Fibroblast of skin of scalp (primary cell): ENCODE measurements at places on chromosomes 16 and 17.

- no peak for DNase-seq
Observed at GRCh38 chr16:2585651-2586081, 47.8 kb downstream of the PDPK1 start.

DNA sequence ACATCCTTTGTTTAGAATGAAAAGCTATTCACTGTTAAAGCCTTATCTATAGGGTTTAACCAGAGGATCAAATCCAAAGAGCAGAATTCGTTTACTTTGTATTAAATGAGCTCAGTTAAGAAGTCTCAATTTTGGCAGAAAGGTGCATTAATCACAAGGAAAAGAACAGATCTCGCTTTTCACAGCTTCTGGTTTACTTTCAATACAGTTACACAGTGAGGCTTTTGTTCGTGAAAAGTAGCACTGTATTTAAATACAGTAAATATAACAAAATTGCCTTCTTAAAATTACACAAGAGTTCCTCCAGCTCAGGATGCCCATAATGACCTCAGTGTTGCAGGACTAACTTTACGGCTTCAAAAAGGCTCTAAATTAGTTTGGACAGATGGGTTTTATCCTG, 669.1 kb upstream of the SALL1 start:
- no peak for DNase-seq

DNA sequence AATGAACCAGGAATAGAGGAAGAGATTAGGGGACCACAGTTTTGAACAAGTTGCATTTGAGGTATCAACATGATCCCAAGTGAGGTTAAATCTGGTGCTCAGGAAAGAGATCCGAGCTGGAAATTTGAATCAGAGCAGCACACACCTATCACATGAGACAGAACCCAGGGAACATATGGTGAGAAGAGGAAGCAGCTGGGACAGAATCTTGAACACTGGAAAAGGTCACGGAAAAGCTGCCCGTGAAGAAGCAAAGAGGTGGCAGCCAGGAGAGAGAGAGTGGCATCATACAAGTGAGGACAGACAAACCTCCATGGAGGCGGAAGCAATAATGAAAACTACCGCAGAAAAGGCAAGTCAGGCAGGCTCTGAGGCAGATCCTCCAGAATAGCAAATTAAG, 36.1 kb downstream of the USP31 start:
- no peak for DNase-seq

DNA sequence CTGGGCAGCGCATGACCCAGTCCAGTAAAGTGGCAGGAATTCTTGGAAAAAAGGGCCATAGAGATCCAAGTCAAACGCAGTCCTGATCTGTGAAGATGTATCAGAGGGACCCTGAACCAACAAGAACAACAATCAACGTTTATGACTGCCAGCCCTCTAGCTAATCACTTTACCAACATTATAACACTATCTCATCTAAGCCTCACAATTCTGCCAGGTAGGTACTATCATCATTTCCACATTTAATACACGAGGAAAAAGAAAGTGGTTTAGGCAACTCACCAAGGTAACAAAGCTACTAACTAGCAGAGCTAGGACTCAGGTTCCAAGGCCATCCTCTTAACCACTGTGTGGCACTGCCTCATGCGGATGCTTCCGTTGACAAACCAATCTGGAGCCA, 28.1 kb downstream of the TEX2 start:
- DNase-seq, result no peak

DNA sequence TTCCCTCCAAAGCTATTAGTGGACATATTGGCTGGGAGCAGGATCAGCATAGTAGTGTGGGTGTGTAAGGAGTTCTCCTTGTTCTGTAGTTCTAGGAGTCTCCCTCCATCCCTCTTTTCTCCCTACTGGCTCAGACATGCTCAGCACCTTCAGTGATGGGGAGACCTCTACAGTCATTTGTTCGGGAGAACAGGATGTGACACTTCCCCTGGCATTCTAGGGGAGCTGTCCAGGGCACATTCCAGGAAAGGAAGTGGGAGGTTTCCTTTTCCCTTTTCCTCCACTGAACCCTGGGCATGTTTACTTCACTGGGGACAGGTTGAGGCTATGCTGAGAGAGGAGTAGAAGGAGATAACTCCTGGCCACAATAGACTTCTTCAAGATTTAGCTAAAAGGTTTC, 86.5 kb downstream of the MYH13 start:
- no peak for DNase-seq

DNA sequence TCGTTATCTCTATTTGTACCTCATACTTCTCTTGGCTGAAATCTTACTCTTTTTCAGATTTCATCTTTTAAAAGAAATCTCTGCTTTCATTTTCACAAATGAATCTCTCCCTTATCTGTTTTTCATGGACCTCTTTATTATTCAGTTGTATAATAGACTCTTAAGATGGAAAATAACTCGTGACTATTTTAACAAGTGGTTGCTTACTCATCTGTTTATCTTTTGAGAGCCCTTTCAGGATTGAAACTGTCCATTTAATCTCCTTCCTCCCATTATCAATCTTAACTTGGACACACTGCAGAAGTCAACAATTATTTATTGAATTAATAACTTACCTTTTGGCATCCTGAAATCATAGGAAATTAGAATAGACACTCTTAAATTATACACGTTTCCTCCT, 68.8 kb downstream of the ABCA8 start:
- no peak for DNase-seq

DNA sequence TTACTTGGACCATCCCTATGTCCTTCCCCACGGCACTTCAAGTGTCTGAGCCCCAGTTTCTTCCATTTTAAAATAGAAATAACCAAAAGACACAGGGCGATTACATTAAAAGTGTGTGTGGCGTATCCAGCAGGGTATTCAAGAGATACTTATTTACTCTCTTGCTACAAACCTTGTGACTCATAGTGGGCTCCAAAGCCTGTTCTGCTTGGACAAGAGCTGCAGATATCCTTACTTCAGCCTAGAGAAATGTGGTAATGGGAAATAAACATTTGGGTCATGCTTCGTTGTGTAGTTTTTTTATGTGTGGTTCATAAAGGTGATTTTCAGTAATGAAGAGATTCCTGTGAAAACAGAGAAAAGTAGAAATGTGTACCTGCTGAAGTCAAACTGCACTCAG, 288.9 kb upstream of the CDH11 start:
- DNase-seq, result no peak

DNA sequence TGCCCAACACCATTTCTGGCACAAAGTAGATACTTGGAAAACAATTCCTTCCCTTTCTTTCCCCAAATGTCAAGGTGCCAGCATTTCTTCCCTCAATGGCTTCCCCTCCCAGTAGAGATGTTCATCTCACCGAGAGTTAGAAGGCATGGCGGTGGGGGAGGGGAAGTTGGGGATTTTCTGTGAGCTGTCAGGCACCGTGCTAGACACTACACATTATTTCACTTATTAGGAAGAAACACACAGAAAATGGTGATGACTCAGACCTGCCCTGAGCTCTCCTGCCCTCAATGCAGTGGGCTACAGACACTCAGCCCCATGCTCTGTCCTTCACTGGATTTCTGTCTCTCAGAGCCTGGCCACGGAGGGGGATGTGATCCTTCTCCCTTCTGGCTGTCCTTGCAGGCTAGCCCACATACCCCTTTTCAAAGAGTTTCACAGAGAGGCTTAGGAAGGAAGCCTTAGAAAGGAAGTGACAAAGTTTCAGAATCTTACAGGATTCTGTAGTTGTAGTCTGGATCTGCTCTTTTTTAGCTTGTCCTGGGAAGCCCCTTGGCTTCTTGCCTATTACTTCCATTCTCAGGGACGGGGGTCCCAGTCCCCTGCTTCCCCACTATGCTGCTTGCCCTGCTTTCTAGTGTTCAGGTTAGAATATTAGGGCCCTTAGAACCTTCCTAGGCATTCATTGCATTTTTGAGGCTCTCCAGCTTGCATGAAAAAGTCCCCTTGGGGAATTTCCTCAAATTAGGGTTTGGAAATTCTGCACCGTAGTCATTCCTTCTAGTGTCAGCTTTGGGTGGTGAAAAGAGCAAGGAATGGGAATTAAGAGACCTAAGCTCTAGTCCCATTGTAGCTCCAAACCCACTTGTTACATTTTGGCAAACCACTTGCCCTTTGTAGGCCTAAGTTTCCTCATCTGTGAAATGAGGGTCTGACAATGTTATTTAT, 12.2 kb upstream of the CCL5 start:
- DNase-seq, result peak; percentile 29

DNA sequence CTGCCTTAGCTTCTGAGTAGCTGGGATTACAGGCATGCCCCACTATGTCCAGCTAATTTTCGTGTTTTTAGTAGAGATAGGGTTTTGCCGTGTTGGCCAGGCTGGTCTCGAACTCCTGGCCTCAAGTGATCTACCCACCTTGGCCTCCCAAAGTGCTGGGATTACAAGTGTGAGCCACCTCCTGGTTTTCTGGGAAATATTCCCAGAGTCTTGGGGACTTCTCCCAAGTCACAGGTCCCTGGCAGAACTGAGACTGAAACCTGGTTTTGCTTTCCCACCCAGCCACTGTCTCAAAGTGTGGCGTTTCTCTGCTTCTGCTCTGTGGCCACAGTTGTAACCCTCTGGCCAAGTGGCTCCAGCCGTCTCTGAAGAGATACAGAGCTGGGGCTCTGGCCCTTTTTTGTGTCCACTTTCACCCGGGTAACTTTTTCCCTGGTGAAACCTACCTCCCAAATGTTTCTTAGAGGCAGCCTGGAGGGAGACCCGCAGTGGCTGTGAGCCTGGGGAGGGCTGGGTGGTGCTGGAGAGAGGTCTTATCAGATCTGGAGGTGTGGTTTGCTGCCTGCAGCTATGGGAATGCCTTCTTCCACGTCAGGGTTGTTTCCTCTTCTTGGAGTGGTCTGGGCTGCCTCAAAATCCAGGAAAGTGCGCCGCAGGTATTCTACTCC, 5.1 kb downstream of the KSR1 start:
- DNase-seq, result no peak

DNA sequence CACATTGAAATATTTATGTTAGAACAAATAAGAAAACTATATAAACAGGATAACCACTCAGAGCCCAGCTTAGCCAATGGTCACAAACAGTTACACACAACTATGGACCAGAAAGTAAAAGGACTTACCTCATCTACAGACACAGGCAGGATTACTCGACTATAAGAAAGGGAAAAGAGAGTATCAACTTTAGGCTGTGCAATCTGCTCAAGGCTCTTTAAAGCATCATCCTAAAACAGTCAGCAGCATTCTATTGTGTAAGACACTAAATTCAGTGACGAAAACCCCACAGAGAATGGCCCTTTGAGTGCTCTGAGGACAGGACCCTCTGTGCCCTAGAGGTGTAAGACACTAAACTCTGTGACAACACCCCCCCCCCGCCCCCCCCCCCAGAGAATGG, 4.2 kb downstream of the PITPNA start:
- no peak for DNase-seq

- peak; percentile 37 for DNase-seq
Observed at GRCh38 chr17:30415491-30415890, 36.8 kb downstream of the CPD start.

DNA sequence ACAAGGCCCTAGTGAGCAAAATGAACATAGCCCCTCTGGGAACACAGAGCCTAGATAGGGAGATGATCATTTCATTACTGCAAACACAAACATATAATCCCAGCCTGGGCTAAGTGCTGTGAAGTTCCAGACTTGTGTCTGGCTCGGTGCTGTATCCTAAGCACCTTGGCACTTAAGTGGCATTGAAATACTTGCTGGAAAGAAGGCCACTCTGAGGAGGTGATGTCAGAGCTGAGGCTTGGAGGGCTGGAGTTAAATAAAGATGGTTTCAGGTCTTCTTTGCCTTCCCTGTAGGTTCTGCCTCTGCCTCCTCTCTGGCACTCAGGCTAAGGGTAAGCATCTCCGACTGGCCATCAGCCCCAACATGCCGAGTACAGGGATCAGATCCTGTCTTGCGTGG, 2.4 kb upstream of the CACNA1G start:
- DNase-seq, result no peak

DNA sequence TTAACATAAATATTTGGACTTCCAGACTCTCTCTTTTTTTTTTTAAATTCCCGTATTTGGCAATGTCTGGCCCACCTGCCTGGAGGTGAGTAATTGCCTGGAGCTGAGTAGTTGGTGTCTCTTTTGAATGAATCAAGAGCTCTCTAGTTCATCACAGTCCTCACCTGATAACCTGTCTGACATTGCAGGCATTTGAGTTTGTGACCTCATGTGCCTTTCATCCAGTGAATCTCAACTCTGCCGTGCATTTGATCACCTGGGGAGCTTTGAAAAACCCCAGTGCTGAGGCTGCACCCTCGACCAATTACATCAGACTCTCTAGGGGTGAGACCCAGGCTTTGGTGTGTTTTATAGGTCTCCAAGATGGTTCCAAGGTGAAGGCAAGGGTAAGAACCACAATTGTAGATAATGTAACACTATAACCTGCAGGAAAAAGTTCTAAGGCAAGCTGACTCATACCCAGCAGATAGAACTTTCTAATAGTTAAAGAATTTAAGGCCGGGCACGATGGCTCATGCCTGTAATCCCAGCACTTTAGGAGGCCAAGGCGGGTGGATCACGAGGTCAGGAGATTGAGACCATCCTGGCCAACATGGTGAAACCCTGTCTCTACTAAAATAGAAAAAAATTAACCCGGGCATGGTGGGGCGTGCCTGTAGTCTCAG, 24.5 kb upstream of the HS3ST2 start:
- DNase-seq, result no peak

- no peak for DNase-seq
Observed at GRCh38 chr17:17403899-17404576, 72.8 kb upstream of the MED9 start.

DNA sequence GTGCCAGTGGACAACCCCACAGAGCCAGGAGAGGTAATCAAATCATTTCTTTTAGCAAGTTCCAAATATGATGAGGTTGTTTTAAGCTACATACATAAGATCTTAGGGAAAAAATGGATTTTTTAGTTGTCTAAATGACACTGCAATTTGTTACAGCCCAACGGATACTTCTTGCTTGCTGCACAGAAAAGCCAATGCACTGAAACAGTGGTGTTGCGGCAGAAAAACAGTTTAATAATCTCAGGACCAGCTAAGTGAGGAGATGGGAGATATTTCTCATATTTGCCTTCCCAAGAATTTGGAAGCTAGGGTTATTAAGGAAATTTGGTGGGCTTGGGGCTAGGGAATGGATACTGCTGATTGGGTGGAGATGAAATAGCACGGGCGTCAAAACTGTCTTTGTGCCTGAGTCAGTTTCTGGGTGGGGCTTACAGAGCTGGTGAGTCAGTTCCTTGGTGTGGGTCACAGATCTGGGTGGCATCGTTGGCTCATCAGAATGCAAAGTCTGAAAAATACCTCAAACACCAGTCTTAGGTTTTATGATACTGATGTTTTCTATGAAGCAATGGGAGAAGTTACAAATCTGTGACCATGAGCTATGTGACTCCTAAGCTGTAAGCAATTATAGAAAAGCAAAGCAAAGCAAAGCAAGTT, 255.4 kb downstream of the IRX3 start:
- DNase-seq, result peak; percentile 9
